ENCODE measurements at places on chromosomes 3 and 15.

GRCh38 chr3:127959873-127960272, 44.8 kb downstream of the KBTBD12 start:
- DNase-seq, result no peak

- DNase-seq, result no peak
Observed at GRCh38 chr15:101522091-101522490, 32.6 kb upstream of the PCSK6 start.

DNA sequence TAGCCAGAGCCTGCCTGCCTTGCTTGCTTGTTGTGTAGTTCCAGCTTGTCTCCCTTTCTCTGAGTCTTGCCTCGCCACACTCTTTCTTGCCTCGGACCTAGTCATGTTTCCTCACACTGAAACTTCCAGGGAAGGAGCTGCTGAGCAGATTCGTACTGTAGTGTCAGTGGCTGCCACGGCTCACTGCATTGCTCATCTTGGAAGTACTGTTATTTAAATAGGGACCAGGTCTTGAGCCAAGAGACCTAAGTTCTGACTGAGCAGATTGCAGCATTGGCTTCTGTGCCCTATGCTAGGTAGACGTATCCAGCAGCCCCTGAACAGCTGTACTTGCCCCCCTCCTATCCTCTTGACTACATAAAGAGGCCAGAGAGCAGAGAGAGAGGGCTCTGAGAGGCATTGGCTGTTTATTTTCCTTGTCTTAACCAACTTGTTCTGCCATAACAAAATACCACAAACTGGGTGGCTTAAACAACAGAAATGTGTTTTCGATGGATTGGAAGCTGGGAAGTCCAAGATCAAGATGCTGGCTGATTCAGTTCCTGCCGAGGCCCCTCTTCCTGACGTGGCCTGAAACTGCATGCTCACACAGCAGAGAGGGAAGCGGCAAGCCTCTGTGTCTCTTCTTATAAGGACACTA, 5.8 kb upstream of the RARRES1 start:
- DNase-seq, result no peak

GRCh38 chr3:46380471-46381221, 9.9 kb downstream of the CCR5 start:
- DNase-seq, result no peak

DNA sequence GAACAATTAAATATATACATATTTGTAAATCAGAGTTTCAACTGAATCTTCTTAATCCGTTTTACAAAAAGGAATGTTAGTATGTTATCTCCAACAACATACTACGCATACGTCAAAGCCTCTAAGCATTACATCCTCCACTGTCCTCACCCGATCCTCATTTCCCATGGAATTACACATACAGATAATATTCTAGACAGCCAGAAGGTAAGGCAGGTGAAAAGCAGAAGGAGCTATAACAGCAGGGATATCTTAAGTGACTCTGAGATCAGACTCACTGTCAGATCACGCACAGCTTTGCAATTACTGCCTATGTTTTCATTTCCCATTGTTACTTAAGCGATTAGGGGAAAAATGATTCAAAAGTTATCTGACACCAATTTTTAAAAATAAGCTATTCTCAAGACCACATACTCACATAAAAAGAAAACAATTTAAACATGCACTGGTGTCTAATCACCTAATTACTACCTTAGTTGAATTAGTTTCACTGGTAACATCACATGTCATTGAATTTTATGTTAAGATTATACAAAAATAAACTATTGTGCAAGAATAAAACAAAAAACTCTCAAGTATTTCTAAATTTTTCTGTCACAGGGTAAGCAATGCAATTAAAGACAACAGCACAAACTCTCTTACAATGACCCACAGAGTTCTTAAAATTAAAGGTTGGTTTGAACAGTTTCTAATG, 92.8 kb downstream of the TBL1XR1 start:
- no peak for DNase-seq
